ENCODE measurements at places on chromosomes 11 and 22.

- no peak for DNase-seq
These were observed 30.7 kb downstream of the ME3 start for GRCh38 chr11:86641537-86642261.

DNA sequence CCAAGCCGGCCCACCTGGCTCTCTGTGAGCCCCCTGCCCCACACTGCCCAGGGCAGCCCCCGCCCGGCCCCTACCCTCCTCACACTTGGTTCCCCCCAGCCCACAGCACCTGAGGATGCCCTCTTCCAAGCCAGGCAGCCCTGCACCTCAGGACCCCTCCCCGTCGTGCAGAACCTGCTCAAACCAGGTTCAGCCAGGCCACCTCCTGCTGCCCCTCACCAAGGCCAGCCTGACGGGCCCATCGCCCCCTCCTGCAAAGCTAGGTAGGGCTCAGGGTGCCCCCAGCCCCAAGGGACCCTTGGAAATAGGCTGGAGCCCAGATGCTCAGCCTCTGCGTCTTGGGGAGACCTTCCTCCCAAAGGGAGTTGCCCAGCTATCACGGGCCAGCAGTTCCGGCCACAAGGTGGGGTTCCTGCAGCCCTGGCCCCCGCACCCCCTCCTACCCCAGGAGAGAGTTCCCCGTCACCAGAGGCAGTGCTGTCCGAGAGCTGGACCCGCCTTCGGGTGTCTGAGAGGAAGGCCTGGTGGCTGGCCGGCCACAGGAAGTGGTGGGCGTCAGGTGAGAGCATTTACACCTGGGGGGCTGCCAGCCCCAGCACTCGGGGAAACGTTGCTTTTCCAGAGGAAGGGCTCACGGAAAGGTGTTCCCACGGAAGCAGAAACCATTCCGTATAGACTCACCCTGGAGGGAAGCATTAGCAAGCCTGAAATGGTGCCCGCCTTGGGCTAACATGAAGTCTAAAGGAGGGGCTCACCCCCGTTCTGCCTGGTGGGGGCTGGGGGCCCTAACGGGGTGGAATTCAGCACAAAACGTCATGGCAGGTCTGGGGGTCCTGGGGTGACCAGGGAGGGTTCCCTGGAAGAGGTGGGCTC is 3.2 kb upstream of the SYT8 start:
- DNase-seq: no peak

DNA sequence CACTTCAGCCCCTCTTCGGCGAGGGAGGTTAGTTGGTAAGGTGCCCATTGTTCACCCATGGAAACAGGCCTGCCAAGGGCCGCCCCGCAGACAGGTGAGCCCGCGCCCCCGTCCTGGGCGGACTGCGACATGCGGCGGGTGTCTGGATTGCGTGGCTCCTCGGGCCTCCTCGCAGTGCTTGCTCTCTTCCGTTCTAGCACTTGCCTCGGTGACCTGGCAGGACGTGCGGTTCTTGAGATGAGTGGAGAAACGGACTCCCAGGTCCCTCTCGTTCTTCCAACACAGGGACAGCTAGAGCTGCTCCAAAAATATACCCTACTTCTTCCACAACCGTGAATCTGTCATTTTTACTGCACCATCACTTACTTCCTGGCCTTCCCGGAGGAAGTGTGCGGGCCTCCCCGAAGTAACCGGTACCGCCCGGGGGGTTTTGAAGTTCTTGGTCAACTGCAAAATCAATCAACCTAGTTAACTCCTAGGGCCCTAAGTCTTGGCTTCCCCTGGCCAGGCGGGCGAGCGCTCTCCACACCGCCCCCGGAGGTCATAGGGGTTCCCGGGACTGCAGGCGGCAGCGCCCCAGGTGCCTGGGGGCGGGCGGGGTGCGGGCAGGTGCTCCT is 745 bp upstream of the ZBTB44 start:
- peak; percentile 28 for DNase-seq

- no peak for DNase-seq
These were observed 55.0 kb upstream of the DEPDC7 start for GRCh38 chr11:32960553-32961164.

DNA sequence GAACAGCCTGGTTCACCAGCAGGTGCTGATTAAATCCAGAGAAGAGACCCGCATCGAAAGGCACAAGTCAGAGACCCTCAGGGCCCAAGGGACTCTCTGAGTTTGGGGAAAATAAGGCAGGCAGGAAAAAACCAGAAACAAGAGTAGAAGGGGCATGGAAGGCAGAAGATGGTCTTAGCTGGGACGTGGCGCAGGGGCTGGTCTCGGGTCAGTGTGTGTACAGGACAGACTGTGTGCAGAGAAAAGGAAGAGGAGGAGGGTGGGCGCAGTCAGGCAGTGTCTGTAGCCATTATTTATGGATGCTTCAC is 31.3 kb downstream of the PPP2R1B start:
- no peak for DNase-seq

- no peak for DNase-seq
These were observed 20.2 kb upstream of the TREH start for GRCh38 chr11:118699506-118700220.

DNA sequence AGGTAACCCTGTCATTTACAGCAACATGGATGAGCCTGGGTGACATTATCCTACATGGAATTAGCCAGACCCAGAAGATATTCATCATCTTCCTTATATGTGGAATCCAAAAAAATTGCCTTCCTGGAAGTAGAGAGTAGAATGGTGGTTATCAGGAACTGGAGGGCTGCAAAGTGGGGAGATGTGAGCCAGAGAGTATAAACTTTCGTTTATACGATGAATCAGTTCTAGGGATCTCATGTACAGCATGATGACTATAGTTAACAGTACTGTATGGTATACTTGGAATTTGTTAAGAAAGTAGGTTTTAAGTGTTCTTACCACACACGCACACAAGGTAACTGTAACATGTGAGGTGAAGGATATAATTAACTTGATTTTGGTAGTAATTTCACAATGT is 79.1 kb downstream of the TBC1D22A start:
- no peak for DNase-seq

- no peak for DNase-seq
These were observed 36.2 kb downstream of the FZD4 start for GRCh38 chr11:86918973-86919372.

- no peak for DNase-seq
These were observed 139.1 kb downstream of the SLC17A6 start for GRCh38 chr11:22477312-22477711.

GRCh38 chr11:109435121-109435742 is 13.2 kb downstream of the C11orf87 start:
- DNase-seq: no peak

DNA sequence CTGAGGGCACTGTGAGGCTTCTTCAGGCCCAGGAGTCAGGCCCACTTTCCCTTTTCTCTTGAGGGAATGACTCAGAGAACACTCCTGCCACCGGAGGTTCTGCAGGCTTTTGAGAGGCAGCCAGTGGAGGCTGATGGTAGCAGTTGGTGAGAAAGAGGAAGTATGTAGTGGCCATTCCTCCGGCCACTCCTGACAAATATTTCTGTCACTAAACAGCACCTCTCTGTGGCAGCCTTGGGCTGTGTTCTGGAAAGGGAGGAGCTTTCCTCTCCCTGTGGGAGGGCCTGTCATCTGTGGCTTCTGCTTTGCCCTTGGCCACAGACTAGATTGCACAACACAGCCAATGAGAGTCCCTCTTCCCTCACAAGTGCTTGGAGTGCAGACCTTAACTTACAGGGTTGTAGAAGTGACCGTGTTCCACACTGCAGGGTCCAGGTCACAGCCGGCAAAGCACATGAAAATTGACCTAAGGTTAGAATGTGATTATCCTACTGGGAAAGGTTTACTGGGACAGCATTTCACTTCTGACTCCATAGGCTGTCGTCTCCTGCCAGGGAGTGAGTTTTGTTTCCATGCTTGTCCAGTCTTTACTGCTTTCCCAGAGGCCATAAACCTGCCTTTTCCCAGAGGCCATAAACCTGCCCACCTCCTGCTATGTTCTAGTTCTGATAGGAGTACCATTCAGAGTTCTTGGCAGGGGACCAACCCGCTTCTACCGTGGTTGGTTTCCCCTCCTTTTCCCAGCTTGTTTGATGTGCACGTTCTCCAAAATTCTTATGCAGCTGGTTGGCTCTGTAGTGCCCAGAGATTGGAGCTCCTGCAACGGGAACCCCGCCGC is 33.3 kb downstream of the MARK2 start:
- DNase-seq: no peak

- no peak for DNase-seq
These were observed 13.3 kb downstream of the ZDHHC5 start for GRCh38 chr11:57681168-57681567.

DNA sequence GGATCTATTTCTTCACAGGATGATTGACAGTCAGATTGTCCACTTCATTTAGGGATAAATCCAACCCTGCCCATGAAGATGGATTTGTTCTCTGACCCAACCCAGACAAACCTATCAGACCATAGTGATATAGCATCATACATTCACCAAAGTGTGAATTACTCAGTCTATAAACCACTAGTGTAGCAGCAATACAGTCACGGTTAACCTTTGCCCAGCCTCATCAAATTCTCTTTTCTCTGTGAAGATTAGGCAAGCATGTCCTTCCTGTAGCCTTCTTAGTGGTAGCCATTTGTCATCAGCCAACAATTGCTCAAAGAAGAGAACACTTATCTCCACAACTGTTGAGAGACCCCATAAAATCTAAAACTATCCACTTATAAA is 14.4 kb upstream of the BIRC2 start:
- DNase-seq: no peak

GRCh38 chr22:20587206-20587958 is 80.0 kb downstream of the MED15 start:
- DNase-seq: no peak

- no peak for DNase-seq
These were observed 30.2 kb downstream of the OSBPL5 start for GRCh38 chr11:3134651-3135480.

DNA sequence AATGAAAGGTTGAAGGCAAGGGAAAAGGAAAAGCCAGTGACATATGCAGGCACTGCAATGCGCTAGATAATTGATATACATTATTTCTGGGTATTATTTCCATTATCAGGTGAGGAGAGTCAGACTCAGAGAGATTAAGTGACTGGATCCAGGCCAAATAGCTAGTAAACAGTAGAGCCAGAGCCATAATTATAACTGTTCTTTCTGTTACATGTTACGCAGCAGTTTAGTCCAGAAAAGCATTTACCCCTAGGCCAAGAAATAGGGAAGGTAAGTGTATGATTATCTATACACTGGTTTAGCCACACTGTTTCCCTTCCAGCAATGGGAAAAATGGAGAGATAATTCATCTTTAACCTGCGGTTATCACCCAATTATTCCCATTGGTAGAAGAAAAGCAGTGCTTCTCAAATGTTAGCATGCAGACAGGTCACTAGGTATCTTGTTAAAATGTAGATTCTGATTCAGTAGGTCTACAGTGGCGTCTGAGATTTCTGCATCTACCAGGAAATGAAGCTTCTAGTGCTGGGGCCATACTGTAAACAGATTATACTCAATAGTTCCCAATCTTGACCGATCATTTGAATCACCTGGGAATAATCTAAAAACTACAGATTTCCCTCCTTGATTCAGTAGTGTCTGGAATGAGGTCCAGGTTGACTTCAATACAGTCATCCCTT is 69.4 kb downstream of the RBFOX2 start:
- no peak for DNase-seq

DNA sequence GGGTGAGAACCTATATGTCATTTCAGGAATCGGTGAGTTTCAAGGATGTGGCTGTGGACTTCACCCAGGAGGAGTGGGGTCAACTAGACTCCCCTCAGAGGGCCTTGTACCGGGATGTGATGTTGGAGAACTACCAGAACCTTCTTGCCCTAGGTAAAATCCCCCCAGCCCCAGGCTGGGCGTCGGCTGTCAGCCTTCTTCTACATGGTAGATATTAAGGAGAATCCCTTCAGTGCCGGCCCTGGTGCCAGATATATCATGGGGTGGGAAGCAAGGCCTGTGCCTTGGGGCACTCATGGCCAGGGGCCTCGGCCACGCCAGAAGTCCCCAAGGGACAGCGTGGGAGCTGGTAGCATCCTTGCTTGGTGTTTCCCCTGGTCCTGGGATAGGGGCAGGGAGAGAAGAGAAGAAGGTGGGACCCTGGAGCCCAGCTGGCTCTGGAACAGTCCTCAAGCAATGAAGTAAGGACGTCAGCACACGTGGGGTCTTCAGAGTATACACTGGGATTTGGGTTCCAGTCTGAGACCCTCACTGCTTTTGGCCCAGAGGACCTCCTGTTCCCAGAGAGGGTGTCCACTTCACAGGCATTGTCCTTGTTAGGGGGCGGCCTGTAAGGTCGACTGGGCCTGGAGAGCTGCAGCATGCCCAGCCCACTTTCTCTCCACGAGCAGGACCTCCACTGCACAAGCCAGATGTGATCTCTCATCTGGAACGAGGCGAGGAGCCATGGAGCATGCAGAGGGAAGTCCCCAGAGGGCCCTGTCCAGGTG is 6.8 kb downstream of the ZNF74 start:
- DNase-seq: no peak

DNA sequence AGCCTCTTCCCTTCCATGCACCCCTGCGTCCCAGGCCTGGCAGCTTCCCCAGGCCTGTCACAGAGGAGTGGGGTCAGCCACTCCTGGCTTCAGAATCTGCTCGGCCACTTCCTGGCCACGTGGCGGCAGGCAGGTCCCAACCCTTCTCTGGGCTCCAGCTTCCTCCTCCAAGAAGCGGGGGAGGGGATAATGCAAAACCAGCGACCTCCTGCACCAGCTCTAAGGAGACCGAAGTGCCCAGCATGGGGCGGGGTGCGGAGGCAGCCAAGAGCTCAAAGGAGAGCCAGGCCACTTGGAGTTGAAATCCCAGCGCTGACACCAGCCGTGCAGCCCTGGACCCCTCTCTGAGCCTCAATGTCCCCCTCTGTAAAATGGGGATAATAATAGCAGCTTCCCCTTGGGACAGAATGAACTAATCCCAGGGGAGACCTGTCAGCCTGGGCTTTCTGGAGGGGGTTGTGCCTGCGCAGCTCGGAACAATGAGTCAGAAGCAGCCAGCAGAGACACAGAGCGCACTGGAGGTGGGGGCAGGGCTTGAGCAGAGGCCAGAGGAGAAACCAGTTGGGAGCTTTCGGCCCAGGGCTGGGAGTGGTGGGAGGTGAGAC is 22.8 kb upstream of the PICK1 start:
- no peak for DNase-seq

- no peak for DNase-seq
These were observed 60.1 kb downstream of the ARFGAP3 start for GRCh38 chr22:42797011-42797410.

GRCh38 chr22:27934069-27934468 is 15.0 kb upstream of the PITPNB start:
- DNase-seq: no peak

DNA sequence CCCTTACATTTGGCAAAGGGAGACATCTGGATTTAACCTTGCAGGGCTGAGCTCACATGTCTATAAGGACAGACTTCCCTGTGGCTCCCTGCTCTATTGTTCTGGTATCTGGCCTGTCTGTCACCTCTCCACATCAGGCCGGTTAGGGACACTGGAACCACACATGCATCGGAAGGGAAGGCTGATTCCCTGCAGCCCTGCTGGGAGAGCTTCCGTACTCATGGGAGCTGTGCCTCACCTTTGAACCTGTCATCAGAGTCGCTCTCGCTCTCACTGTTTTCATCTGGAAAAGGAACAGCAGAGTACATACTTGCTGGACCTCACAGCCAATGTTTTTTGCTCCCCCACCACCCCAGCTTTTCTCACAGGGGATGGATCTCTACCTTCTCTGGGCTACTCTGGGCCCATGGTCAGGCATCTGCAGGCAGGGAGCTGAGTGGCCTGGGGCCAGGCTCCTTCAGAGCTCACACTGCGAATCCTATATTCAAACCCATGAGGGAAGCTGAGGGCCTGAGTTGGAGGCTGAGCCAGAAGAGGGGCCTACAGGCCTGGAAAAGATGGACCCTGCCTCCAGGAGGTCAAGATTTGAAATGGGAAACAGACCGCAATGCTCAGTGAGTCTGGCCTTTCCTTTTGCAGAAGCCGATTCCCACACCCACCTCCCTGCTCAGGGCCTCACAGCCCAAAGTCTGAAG is 31.3 kb downstream of the RPL27A start:
- no peak for DNase-seq

GRCh38 chr11:72719144-72719543 is 33.1 kb downstream of the ARAP1 start:
- DNase-seq: no peak

Measured in stimulated activated CD4-positive, alpha-beta T cell treated with anti-CD3 and anti-CD28 coated beads, Interleukin-1b, Interleukin-23, amount 100 ng/mL, for 4 hours (primary cell).